Stimulated activated naive B cell treated with anti-CD40 and anti-IgM and Interleukin-4, amounts not matched to agents 10 μg/mL and 1 μg/mL and 100 μg/mL, for 72 hours (primary cell): ENCODE measurements at places on chromosomes 2 and 18.

GRCh38 chr2:125857971-125858794, 797.8 kb upstream of the GYPC start:
- H3K27ac ChIP-seq, result no peak overlapping the region
- H3K36me3 ChIP-seq, result no peaks in the 10 kb centered on the region
- no peak for DNase-seq
- no peak overlapping the region for H3K4me3 ChIP-seq
- no peaks in the 10 kb centered on the region for H3K27me3 ChIP-seq

GRCh38 chr18:61606759-61607158, 273.5 kb downstream of the CDH20 start:
- H3K36me3 ChIP-seq, result no peaks in the 10 kb centered on the region
- H3K27me3 ChIP-seq, result peaks cover 14% of the 10 kb centered on the region
- no peak for DNase-seq
- H3K4me3 ChIP-seq, result no peak overlapping the region
- no peak overlapping the region for H3K27ac ChIP-seq

DNA sequence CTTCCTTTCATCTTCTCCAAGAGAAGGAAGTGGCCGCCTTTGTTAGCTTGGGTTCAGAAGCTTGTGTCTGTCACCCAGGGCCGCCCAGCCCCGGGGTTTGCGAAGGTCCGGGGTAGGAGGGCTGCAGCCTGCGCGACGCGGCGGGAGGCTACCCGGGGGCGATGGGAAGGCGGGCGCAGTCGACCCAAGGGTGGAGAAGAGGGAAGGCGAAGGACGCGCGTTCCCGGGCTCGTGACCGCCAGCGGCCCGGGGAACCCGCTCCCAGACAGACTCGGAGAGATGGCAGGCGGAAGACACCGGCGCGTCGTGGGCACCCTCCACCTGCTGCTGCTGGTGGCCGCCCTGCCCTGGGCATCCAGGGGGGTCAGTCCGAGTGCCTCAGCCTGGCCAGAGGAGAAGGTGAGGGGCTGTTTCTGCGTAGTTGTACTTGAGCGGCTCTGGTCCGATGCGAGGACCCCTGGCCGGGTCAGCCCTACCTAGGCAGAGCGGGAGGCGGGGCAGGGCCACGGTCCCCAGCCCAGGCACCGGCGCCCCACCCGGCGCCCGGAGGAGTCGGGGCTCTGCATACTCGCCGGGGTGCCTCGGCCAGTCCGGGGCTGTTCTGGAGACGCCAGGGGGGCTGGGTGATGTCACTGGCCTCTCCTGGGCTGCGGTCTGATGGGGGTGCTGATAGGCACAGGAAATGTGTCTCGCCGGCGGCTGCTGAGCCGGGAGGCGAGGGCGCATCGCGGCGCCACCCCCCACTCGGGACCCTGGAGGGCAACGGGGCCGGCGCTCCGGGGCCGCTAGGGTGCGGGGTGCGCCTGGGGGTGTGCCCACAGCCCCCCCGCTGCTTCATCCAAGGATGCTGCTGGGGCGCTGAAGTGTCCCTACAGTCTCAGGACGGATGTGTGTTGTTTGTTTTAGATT, at the start of gene QPCT:
QPCT (plus strand) TSS at position 178 of the 909 bp plus-strand sequence; CDS start at position 280, 102 bp downstream.
- H3K27me3 ChIP-seq, result peaks cover 11% of the 10 kb centered on the region
- peak within 1 kb of the TSS; percentile 90 for H3K27ac ChIP-seq
- peak within 1 kb of the TSS; percentile 87 for H3K4me3 ChIP-seq
- H3K4me1 ChIP-seq, result peaks cover 53% of the 10 kb centered on the region
- no peaks in the 10 kb centered on the region for H3K36me3 ChIP-seq

DNA sequence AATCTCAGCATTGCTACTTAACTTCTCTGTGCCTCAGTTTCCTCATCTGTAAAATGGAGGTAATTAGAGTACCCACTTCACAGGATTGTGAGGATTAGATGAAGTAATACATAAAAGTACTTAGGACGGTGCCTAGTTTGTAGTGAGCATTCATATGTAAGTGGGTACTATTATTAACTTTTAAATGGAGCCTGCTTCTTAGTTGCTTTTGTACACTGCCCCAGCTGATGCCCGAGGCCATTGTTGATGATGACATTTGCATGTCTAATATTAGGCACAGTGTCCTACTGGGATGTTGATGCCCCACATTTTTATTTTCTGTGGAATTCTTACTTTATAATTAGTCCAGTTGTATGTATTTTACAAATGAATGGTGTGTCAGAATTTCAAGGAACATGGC, 79.7 kb upstream of the STON1 start:
- H3K27ac ChIP-seq, result no peak overlapping the region
- H3K27me3 ChIP-seq, result no peaks in the 10 kb centered on the region

- H3K36me3 ChIP-seq, result no peaks in the 10 kb centered on the region
- DNase-seq, result no peak
- no peaks in the 10 kb centered on the region for H3K27me3 ChIP-seq
Observed at GRCh38 chr18:60506682-60507081, 134.1 kb upstream of the MC4R start.

DNA sequence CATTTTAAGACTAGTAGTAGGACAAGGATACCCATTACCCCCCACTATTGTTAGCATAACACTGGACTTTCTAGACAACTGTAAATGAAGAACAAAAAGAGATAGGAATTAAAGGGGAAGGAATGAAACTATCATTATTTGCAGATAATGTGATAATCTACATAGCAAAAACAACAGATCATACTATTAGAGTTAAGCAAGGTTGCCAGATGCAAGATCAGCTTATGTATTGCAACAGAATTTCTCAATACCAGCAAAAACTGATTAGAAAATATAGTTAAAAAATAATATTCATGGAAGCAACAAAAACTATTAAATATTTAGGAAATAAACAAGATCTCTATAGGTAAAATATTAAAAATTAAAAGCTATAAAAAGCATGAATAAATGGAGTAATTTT, 194.4 kb upstream of the SPRED2 start:
- H3K27ac ChIP-seq, result no peak overlapping the region
- H3K4me1 ChIP-seq, result peaks cover 13% of the 10 kb centered on the region
- H3K4me3 ChIP-seq, result no peak overlapping the region
- no peaks in the 10 kb centered on the region for H3K36me3 ChIP-seq

DNA sequence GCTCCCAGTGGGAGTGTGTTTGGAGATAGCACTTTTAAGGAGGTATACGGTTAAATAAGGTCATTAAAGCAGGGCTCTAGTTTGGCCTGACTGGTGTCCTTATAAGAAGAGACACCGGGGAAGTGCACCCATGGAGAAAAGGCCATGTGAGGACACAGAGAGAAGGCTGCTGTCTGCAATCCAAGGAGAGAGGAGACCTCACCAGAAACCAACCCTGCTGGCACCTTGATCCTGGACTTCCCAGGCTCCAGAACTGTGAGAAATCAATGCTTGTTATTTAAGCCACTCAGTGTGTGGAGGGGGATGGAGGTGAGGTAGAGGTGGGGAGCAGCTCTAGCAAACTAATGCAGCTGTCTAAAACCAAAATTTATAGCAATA, 62.0 kb downstream of the RPL31 start:
- no peaks in the 10 kb centered on the region for H3K36me3 ChIP-seq
- DNase-seq, result no peak
- no peak overlapping the region for H3K4me3 ChIP-seq
- peaks cover 7% of the 10 kb centered on the region for H3K27me3 ChIP-seq
- H3K27ac ChIP-seq, result no peak overlapping the region

- peak overlapping the region; percentile 96 for H3K4me3 ChIP-seq
- H3K36me3 ChIP-seq, result peaks cover 15% of the 10 kb centered on the region
- no peaks in the 10 kb centered on the region for H3K27me3 ChIP-seq
Observed at GRCh38 chr2:68366083-68366560, 1.0 kb downstream of the PLEK start.

- no peaks in the 10 kb centered on the region for H3K4me1 ChIP-seq
- no peak overlapping the region for H3K4me3 ChIP-seq
- DNase-seq, result no peak
Observed at GRCh38 chr2:58641001-58641400, 399.9 kb upstream of the FANCL start.

DNA sequence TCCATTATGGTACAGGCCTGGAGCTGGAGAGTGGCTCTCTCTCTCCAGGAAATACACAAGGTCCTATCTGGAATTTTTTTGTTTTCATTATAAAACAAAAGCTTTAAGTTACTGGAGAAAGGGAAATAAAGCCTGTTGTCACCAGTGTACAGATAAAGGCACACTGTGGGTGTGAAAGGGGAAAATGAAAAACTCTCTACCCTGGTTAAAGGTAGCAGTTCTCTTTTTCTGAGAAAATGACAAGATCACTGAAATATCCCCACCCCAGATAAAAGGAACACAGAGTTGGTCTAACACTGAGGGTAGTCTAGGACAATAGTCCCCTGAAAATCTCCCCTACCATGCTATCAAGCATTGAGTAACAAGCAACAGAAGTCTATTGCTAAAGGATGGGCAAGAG, 438.7 kb downstream of the MBD2 start:
- H3K4me1 ChIP-seq, result no peaks in the 10 kb centered on the region
- H3K4me3 ChIP-seq, result no peak overlapping the region
- no peaks in the 10 kb centered on the region for H3K27me3 ChIP-seq
- no peak overlapping the region for H3K27ac ChIP-seq
- no peak for DNase-seq
- H3K36me3 ChIP-seq, result no peaks in the 10 kb centered on the region

GRCh38 chr18:68494802-68495581, 219.9 kb downstream of the TMX3 start:
- no peaks in the 10 kb centered on the region for H3K4me1 ChIP-seq
- H3K4me3 ChIP-seq, result no peak overlapping the region
- H3K27me3 ChIP-seq, result no peaks in the 10 kb centered on the region
- H3K36me3 ChIP-seq, result no peaks in the 10 kb centered on the region

GRCh38 chr2:136550181-136550580, 215.2 kb upstream of the THSD7B start:
- no peaks in the 10 kb centered on the region for H3K4me1 ChIP-seq
- no peak overlapping the region for H3K27ac ChIP-seq
- H3K36me3 ChIP-seq, result peaks cover 2% of the 10 kb centered on the region
- no peak overlapping the region for H3K4me3 ChIP-seq

DNA sequence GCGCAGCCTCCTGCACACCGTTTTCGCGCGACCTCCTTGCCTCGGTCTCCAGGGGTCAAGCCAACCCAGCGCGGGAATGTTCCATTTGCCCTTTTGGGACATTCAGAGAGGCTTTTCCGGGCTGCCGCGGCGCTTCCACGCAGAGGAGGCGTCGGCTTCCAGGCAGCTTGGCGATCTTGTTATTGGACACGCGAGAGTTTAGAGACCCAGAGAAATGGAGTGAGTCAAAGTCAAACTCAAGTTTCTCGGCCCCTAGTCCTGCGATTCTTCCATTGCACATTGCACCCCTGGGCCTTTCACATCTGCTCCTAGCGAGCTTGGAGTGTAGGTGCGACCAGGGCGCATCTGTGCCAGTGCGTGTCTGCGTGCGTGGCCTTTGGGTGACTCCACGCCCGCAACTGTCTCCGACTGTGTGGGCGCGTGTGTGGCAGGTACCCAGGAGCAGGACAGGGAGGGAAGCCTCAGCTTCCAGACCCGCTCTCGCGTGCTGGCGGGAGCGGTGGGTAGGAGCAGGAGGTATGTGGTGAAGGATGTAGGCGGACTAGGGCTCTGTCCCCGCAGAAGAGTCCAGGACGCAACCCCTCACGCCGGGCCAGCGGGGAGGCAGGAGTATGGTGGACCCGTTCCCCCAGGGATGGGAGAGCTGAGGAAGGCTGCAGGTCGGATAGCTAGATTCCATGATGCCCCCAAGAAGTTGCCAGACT, 13.5 kb downstream of the SIX3 start:
- peaks cover 47% of the 10 kb centered on the region for H3K4me1 ChIP-seq
- H3K4me3 ChIP-seq, result peak overlapping the region; percentile 82
- H3K27ac ChIP-seq, result peak overlapping the region; percentile 70
- H3K27me3 ChIP-seq, result peaks cover 91% of the 10 kb centered on the region

GRCh38 chr2:239954166-239955086, 70.7 kb downstream of the NDUFA10 start:
- no peak for DNase-seq
- peaks cover 46% of the 10 kb centered on the region for H3K36me3 ChIP-seq
- H3K27ac ChIP-seq, result no peak overlapping the region
- no peaks in the 10 kb centered on the region for H3K4me1 ChIP-seq

DNA sequence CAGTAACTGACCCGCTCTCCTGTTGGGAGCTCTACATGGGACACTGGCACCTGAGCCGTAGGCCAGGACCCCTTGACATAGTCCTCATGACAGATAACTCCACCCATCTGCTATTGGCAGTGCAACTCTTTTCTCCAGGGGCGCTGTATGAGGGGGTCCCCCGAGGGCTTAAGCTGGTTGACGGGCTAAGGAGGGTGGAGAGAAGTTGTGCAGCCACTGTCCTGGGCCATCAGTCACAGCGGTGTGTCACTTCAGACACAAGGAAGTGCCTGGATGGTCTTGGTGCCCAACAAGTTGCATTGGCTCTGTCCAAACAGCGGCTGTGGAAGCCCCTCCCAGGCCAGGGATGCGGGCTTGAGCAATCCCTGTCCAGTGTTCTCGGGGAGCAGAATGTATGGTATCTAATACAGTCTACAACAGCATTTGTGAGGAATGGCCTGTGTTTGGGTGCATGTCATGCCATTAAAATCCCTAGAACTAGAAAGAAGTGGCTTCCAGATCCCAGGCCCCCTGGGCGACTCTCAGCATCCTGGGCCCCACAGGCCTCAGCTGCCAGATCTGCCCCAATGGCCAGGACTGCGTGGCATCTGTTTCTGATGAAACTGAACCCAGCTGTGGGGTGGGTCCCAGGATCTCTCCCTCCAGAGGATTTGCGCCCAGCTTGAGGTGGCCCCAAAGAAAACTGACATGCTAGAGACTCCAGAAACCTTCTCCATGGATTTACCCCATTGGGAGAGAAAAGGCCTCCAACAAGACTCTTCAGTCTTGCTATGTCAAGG, 23.3 kb downstream of the TTC32 start:
- H3K36me3 ChIP-seq, result peaks cover 15% of the 10 kb centered on the region
- DNase-seq, result no peak
- H3K27me3 ChIP-seq, result no peaks in the 10 kb centered on the region
- H3K4me1 ChIP-seq, result peaks cover 32% of the 10 kb centered on the region
- no peak overlapping the region for H3K27ac ChIP-seq

DNA sequence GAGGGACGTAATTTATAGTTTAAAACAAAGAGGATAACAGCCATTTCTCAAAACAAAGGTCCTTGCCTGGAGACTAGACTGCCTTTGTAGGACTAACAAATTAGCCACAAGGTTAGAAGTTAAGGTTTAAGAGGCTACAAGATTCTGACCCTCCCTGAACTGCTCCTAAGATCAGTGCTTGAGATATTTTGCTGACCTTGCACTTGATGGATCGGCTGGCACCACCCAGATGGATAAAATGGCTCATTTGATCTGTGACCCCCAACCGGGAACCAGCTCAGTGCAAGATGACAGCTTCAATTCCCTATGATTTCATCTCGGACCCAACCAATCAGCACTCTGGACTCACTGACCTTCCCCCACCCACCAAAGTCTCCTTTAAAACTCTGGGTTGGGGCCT, 3.7 kb upstream of the STARD7 start:
- H3K27me3 ChIP-seq, result no peaks in the 10 kb centered on the region
- peaks cover 15% of the 10 kb centered on the region for H3K4me1 ChIP-seq
- H3K4me3 ChIP-seq, result no peak overlapping the region

GRCh38 chr2:30230497-30231211, 680 bp upstream of the LBH start:
- peaks cover 3% of the 10 kb centered on the region for H3K36me3 ChIP-seq
- H3K4me3 ChIP-seq, result peak overlapping the region; percentile 98
- DNase-seq, result no peak
- H3K4me1 ChIP-seq, result peaks cover 61% of the 10 kb centered on the region
- peak overlapping the region; percentile 88 for H3K27ac ChIP-seq

- H3K27me3 ChIP-seq, result peaks cover 14% of the 10 kb centered on the region
- peaks cover 12% of the 10 kb centered on the region for H3K4me1 ChIP-seq
- H3K36me3 ChIP-seq, result no peaks in the 10 kb centered on the region
- DNase-seq, result no peak
Observed at GRCh38 chr2:43642363-43642762, 5.3 kb downstream of the PLEKHH2 start.

GRCh38 chr18:48488388-48488850, 50.4 kb upstream of the CTIF start:
- no peak for DNase-seq
- H3K27me3 ChIP-seq, result peaks cover 22% of the 10 kb centered on the region
- H3K4me1 ChIP-seq, result peaks cover 2% of the 10 kb centered on the region
- H3K27ac ChIP-seq, result no peak overlapping the region
